ENCODE measurements at places on chromosomes 13 and 19.

GRCh38 chr19:2062389-2062729 lies 11.3 kb upstream of the MKNK2 start:
- DNase-seq, result no peak

GRCh38 chr13:113836768-113837559 lies 26.9 kb downstream of the GAS6 start:
- DNase-seq, result no peak

DNA sequence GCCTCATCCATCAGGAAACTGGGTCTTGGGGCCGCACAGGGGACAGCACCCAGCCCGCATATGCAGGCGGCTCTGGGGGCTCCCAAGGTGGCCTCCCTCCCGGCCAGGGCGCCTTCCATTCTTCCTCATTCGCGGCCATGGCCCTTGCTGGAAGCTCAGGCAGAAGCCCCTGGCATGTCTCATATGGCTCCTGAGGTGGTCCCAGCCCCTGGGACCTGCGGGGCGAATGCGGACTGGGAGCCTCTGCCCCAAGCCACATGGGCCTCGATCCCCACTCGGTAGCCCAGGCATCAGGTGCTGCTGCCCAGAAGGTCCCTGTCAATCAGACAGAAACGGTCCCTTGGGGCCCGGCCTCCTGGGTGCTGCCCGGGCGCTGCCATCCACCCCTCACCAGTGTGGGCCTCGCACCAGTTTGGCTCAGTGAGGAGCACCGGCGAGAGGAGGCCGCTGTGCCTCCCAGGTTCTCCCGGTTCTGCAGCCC lies 301.6 kb downstream of the TEX29 start:
- no peak for DNase-seq

DNA sequence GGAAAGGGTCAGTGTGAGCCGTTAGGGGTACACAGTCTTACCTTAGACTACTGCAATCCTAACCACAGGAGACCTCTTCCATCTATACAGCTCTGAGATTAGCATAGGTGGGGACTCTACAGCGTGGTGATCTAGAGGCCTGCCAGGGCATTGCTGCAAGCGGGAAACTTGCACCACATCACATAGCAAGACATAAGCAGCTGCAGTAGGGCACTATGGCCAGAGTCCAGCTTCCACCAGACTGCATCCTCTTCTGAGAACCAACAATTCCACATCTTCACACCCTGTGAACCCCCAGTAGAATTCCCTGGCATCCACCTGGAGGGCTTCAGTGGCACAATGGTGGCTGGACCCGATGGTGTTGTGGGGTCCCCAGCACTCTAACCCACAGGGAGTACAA lies 1564.3 kb upstream of the PRR20A start:
- no peak for DNase-seq

DNA sequence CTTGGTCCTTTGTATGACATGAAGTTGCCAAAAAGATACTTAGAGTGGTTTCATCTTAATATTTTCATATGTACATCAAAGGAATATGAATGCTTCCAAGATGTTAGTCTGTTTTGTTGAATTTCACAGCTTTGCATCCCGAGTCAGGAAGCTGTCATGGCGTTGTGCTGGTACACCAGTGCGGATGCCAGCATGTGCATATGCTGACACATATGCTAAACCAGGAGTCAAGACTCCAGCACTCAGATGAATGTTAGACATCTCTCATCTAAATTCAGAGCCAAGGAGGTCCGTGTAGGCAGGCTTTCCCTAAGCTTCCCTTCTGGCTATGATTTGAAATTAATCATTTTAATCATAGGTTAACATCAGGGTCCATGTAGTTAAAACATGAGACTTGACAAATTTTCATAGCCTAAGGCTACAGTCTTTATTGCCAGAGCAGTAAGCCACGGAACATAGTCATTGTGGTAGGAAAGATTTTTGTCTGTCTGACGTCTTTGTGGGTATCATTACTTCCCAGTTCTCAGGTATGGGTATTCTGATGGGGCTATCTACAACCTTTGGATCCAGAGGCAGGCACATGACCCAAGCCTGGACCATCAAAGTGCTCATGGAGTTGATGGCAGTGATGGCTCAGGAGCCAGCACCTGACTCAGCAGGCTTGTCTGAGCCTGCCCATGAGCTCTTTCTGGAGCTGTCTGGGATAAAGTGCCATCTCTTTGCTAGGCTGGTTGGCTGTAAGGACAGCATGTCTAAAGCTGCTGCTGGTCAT lies 246.1 kb downstream of the KCNRG start:
- DNase-seq, result no peak

GRCh38 chr19:15240515-15240914 lies 8.3 kb upstream of the EPHX3 start:
- no peak for DNase-seq

DNA sequence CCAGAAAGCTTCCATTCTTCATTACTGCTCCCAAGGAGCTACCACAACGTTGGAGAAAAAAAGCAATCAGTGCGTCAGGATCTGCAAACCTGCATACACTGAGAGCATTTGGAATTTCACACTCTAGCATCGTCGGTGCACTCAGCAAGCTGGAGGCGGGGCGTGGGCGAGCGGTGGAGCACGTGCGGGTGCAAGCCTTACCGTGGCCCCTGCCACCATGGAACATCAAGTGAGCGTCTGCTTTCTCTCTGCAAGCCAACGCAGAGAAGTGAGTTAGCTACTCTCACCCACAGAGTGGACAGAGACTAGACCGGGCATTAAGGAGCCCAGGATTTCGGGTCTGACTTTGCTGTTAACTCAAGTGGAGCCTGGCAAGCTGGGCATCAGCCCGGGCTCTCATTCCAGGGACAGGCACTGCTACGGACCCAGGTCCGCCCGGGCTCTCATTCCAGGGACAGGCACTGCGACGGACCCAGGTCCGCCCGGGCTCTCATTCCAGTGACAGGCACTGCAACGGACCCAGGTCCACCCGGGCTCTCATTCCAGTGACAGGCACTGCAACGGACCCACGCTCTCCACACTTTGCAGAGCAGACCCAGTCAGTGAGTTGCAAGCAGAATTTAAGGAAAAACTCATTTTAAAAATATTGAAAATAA lies 124.1 kb upstream of the SPACA7 start:
- DNase-seq, result no peak

DNA sequence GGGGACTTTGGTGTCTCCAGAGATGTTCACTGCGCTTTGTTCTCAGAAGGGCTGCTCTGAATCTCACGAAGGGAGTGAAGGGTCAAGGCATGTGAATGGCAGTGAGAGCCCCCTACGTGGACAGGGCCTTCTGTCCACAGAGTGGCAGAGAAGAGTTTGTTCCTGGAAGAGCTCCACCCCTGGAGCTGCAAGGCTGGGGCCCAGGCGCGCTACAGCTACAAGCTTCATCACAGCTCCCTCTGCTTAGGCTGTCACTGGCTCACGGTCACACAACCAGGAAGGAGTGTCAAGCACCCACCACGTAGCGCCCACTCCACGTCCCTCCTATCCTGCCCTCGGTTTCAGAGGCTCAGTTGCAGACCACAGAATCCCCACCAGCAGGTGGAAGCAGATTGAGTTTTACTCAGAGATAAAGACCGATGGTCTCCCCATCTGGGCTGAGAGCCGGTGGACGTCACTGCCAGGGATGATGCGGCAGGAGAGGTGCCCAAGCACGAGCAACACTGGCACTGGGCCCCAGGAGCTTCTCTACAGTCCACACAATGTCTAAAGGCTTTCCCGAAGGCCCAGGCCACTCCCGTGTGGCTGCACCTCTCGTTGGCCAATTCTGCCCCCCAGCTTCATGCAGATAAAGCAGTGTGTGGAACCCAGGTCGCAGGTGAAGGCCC lies 23.0 kb upstream of the TFDP1 start:
- no peak for DNase-seq

DNA sequence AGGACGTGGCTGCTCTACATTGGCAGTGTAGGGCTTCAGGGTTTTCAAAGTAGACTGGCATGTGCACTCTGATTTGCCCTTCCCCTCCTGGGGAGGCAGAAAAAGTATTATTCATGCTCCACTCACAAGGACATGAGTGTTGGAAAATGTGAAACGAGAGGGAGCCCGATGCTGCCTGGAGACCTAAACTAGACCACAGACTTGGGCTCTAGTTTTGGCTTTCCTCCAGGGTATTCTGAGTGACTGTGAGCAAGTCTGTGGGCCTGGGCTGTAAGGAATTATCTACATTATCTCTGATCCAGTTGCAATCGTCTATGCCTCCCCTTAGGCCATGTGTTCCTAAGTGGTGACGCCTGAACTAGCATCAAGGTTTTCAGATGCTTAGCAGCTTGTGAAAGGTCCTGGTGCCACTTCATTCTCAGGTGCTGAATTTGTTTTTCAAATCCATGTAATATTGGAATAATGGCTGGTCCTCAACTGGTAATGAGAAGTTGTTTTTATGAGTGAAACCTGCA lies 55.0 kb downstream of the MRPL57 start:
- DNase-seq, result no peak

GRCh38 chr13:24887759-24888158 lies 123.8 kb downstream of the RNF17 start:
- no peak for DNase-seq

DNA sequence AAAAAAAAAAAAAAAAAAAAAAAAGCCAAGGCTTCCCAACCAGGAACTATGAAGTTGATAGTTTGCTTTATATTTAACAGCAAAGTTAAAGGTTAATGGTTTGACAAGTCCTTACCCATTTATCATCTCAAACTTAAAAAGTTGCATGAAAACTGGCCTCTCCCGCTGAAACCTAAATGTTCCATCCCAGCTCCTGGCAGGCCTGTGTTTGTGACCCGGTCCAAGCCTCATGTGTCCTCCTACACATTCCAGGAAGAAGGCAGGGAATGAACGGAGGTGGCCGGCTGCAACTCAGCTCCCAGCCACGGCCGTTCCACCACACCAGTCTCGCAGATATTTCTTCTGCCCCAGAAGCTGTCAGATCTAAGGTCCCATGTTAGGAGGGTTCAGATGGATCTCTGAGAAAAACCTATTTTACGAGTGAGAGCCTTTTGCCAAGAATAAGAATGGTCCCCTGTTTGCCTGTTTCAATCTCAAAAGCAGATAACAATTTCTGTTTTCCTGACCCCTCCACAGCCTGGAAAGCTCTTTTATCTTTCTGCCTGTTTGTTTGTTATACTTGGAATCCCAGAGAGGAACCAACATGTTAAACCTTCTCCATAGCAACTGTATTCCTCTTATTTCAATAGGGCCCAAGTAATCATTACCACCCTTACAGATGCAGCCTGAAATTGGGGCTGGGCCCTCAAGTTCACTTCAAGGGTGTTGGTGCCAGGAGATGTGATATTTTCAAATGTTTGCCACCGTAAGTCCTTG lies 56.5 kb downstream of the KCTD12 start:
- DNase-seq, result no peak

DNA sequence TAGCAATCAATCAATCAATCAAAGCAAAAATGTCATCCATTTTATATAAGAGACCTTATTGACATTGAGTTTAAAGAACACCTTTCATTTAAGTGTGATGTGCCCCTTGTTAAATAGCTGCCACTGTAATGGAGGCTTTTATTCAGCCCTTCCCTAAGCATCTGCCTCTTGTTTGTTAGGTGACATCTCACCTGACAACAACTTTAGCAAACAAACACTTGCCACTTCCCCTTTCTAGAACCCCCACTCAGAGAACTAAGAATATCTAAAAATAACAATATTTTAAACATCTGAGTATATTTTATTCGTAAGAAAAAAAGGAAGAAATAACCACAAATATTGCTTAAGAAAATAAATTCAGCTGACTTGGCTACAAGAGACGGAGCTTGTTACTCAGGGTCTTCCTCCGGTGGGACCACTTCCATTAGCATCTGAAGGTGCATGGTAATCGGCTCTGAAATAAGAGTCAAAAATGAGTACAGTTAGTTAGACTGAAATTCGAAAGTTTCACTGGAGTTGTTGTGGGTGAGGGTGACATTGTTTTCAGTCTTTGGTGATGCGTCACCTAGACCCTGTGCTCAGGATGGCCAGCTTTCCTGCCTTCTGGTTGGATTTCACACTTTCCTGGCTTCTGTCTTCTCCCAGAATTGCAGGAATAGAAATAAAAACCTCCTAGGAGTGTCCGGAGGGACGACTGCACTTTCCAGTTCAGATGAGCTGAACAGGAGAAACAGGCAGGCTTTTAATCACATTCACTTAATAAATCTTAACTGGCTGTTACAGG lies 39.1 kb downstream of the SLC7A9 start:
- DNase-seq, result no peak

DNA sequence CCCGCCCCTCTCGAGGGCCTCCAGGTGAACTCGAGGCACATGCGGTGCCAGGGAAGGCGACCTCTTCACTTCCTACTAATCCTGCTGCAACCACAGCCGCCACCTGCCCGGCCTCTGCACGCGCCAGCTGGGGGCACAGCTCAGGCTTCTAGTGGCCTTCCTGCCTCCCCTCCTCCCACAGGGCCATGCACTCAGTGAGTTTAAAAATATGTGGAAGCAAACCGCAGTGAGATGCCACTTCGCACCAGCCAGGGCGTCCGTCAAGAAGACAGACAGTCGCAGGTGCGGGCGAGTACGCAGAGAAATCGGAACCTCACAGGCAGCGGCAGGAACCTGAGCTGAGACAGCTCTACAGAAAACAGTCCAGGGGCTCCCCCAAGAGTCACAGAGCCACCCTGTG lies 10.4 kb downstream of the LMNB2 start:
- no peak for DNase-seq

- DNase-seq, result no peak
Observed at GRCh38 chr19:29429581-29429980, 96.2 kb upstream of the VSTM2B start.

GRCh38 chr13:67440236-67440975 lies 210.3 kb upstream of the PCDH9 start:
- DNase-seq, result no peak

DNA sequence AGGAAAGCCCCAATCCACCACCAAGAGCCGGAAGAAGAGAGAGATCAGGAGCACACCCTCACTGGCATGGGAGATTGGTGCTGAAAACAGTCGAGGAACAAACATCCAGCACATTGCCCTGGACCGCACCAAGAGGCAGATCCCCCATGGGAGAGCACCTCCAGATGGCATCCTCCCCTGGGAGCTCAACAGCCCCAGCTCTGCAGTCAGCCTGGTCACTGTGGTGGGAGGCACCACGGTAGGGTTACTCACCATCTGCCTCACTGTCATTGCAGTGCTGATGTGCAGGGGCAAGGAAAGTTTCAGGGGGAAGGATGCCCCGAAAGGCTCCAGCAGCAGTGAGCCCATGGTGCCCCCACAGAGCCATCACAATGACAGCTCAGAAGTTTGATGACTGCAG lies 110.2 kb downstream of the STOML3 start:
- DNase-seq, result no peak

- DNase-seq, result no peak
Observed at GRCh38 chr19:36894849-36895383, 21.2 kb downstream of the ZNF829 start.

- DNase-seq, result no peak
Observed at GRCh38 chr13:26022538-26023292, 29.1 kb downstream of the SHISA2 start.

GRCh38 chr19:3055741-3056416 lies 6.4 kb downstream of the TLE5 start:
- no peak for DNase-seq

DNA sequence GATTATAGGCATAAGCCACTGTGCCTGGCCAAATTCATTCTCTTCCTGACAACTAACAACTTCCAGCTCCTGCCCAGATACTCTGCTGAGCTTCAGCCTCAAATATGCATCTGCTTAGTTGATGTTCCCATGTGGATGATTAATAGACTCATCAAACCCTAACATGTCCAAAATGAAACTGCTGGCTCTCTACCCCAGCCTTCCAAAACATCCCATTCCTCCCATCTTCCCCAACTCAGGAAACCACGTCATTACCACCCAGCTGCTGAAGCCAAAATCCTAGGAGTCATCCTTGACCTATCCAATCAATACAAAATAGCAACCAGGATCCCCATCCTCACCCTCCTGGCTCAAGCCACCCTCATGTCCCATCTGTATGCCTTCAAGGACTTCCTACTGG lies 20.9 kb downstream of the POU2F2 start:
- no peak for DNase-seq

GRCh38 chr13:111531505-111531904 lies 211.1 kb downstream of the TEX29 start:
- DNase-seq, result no peak

Data from stimulated activated CD8-positive, alpha-beta memory T cell treated with anti-CD3 and anti-CD28 coated beads, Interleukin-7, amount 100 ng/mL, for 48 hours (primary cell).